Psoas muscle (tissue), 8 donors: ENCODE measurements at places on chromosomes 11 and 22. TPM values are rescaled to one million over a fixed set of nuclear protein-coding genes. Genes with fewer than 3 reads are reported as not detected.

PLEKHA7 gene
- 2.6 TPM for total RNA-seq

NAALADL1 gene
- total RNA-seq, result 0.99 TPM

- no peak for DNase-seq
Observed at GRCh38 chr11:44611687-44612434, 46.4 kb downstream of the CD82 start.

- no peak for DNase-seq
Observed at GRCh38 chr11:68337399-68337835, 25.0 kb downstream of the LRP5 start.

GRCh38 chr11:113615773-113616172, 90.3 kb downstream of the TMPRSS5 start:
- no peak for DNase-seq

- no peak for DNase-seq
Observed at GRCh38 chr11:128857341-128857740, 9.8 kb downstream of the KCNJ1 start.

OR51B4 gene
- not detected for total RNA-seq

CABP4 gene
- total RNA-seq, result 1.4 TPM

PRRG4 gene
- total RNA-seq, result 0.15 TPM

DNA sequence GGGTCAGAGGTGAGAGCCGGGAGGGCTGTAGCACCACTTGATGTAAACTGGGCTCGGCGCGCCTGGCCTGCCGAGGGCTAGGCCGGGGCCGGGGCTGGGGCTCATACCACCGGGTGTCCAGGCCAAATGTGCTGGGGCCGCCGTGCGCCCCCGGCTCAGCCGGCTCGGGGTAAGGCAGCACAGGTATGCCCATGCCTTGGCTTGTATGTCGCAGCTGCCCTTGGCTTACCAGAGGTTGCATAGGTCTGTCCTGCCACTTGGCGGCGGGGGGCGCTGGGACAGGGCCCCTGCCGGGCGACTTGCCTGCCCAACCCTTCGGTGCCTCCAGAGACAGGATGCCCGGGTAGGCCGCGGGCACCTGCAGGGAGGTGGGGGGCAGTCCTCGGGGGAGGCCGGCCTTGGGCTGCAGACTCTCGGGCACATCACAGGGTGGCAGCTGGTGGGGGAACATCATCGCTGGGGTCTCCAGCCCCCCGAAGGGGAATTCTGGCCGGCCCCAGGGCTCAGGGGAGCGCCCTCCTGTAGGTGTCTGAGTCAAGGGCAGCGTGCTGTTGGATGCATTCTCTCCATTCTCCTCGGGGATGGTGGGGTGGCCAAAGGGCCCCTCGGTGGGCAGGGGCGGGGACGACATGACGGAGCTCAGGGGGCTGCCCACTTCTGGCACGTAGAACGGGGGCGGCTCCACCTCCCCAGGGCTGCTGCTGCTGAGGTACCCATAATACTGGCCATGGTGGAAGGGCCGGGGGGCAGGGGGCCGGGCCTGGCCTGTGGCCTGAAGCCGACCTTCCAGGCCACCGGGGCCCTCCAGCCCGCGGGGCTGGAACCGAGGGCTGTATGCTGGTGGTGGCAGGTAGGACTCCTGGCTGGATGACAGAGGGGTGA, 36.4 kb downstream of the IGSF9B start:
- DNase-seq, result peak; percentile 39

TIRAP gene
- total RNA-seq, result 5.8 TPM

OR8D1 gene
- not detected for total RNA-seq

- DNase-seq, result no peak
Observed at GRCh38 chr11:111871693-111872161, 346 bp upstream of the ALG9 start.

DNA sequence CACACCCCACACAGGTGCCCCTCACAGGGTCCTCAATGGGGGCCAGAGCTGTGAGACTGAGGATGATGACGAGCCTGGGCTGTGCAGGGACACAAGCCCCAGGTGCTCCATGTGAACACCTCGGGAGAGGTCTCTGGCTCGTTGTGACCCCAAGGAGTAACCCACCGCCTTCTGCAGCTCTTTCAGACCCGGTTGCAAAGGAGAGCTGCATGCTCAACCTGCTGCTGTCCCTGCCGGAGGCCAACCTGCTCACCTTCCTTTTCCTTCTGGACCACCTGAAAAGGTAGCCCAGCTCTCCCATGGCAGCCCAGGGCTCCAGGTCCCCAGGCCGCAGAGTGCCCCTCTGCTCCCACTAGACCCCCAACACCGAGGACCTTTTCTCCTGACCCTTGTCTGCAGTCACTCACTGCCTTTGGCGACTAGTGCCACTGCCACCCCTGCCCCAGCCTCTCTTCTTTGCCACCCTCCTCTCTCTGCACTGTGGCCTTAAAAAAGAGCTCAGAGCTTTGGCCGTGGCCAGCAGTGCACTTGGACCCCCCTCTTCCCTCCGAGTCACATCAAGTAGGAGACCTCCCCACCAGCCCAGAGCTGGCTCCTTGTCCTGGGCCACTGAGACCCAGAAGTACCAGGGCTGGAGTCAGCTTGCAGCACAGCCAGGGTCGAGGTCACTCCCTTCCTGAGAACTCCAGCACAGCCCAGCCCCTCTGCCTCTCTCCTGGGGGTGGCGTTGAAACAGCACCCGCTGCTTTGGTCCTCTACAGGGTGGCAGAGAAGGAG, 133.7 kb downstream of the BCR start:
- DNase-seq, result no peak

DNA sequence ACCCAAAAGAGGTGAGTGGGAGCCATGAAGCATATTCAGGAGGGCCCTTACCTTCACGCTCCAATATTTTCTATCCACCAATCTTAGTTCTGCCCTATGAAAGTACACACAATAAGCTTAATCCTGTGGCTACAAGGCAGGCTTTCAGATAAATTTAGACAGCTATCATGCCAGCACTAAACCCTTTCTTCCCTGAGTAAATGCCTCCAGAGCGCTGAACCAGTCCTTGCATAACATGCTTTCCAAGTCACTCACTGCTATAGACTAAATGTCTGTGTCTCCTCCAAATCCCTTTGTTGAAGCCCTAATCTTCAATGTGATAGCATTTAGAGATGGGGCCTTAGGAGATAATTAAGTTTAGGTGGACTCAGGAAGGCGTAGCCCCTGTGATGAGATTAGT, 50.3 kb upstream of the FIBIN start:
- no peak for DNase-seq

DNA sequence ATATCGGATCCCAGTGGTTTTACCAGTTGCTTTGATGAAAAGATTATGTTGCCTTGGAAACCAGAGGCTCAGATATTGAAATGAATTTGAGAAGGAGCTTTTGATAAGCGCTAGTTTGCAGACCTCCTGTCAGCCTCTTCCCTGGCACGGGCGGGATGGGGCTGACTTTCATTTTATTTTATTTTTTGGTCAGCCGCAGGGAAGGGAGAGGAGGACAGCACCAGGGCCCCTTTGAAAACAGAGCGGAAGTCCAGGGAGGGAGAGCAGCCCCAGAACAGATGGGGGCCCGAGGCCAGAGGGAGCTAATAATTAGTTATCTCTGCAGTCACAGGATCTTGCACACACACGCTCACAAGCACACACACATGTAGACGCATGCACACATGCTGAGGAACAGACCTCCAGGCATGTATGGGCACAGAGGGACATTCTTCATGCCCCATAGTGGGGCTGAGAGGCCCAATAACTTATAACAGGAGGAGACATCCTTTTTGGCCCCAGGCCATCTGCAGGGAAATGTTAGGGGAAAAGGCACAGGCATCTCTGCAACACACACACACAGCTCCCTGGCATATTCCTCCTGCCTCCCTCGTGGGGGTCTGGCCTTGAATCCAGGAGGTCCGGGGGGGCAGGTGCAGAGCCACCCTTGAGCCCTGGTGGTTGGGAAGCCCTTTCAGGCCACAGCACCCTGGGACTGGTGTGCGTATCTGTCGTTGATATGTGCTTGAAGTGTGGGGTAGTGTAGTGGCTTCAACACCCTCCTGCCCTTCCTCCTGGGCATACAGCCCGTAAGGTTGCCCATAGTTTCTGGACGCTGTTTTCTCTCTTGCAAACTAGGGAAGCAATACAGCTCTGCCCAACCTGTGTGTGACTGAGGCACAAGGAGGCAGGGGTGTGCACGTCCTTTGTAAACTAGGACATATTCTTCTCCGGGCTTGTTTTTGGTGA, 117.3 kb downstream of the CEP164 start:
- no peak for DNase-seq

DNA sequence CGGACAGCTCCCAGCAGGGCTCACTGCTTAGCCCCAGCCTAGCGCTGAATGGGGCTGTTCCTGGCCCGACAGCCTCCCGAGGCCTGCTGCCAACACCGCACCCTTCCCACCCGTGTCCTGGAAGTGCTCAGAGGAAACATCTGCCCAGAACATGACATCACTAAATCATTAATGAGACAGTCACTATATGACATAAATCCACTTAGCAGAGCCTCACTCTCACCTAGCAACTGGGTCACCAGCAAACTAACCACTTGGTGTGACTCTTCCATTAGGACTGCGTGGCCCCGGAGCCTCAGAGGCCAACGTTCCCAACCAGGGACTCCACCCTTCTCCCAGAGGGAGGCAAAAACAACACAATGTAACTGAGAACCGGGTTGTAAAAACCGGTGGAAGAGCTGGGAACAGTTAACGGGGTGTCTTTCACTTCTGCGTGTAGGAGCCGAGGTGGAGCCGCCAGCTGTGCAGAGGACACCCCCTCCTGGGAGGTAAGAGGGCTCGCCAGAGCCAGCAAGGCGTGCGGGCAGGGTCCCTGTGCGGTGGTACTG, 21.4 kb upstream of the PACSIN2 start:
- peak; percentile 73 for DNase-seq

HORMAD2 gene
- not detected for total RNA-seq

- DNase-seq, result no peak
Observed at GRCh38 chr11:34337016-34337415, 20.8 kb downstream of the ABTB2 start.
